ENCODE measurements at places on chromosomes 16 and 17. TPM values are rescaled to one million over a fixed set of nuclear protein-coding genes. Genes with fewer than 3 reads are reported as not detected.
A peak's percentile ranks its signal among the peaks of the same experiment; 100 is the strongest.

Gene KRT15
- 2.6 TPM for polyA plus RNA-seq

Gene PYDC1
- polyA plus RNA-seq, result not detected

Gene AIPL1
- 0.05 TPM for polyA plus RNA-seq

Gene LDHD
- polyA plus RNA-seq, result 8.1 TPM

Gene ZNF821
- polyA plus RNA-seq, result 21.5 TPM

Gene CTF1
- 6.2 TPM for polyA plus RNA-seq

Gene JUP
- 186 TPM for polyA plus RNA-seq

Gene SLC6A2
- polyA plus RNA-seq, result 0.16 TPM

Gene SOST
- 63.6 TPM for polyA plus RNA-seq

Gene CCL1
- not detected for polyA plus RNA-seq

Gene FAM117A
- polyA plus RNA-seq, result 20.0 TPM

Gene WNK4
- polyA plus RNA-seq, result 13.5 TPM

Gene TPSD1
- polyA plus RNA-seq, result 0.21 TPM

GRCh38 chr16:74521691-74522090, 85.2 kb downstream of the GLG1 start:
- no peak for DNase-seq

GRCh38 chr16:63385714-63386432, 1349.6 kb upstream of the CDH8 start:
- DNase-seq, result no peak

- DNase-seq, result no peak
Observed at GRCh38 chr16:69039333-69039941, 66.0 kb upstream of the HAS3 start.

DNA sequence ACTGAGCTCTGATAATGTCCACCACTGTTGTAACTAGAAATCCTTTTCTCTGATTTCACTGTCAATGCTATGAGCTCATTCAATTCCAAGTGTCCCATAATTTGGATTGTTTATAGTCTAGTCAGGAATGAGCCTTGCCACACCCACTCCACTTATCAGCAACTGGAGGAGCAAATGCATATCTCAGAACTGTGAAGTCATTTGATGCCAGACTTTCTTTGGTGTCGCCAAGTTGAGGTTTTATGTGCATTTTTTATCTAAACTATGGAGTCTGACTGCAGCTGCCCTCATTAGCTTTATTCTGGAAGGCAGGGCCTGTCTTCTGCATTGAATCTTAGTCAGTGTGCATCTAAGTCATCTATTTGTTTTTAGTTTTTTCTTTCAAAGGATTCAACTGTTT, 361.3 kb downstream of the PMP22 start:
- DNase-seq, result no peak

GRCh38 chr16:89602273-89602951, 11.0 kb upstream of the DPEP1 start:
- peak; percentile 84 for DNase-seq

DNA sequence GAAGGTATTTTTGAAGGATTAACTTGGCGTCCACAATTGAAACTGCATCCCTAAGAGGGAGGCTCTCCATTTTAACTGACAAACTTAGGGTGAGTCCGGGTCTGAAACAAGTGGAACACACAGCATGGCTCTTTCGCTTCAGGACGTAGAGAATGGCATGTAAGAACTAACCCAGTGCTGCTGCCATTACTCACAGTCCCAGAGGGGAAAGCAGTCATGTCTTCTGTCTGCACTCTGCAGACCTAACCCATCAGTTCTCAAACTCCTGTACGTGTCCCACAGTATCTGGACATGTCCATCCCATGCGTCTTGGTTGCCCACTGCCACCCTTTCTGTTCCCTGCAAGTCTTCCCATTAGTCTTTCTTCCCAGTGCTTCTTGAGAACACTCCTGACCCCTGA, 563 bp downstream of the ST6GALNAC1 start:
- DNase-seq, result no peak

- DNase-seq, result peak; percentile 89
Observed at GRCh38 chr16:29925781-29926710, at the start of gene KCTD13. Gene KCTD13, minus strand, starts transcription at chr16:29926226. Its CDS starts 193 bp downstream, at chr16:29926033.

- DNase-seq, result no peak
Observed at GRCh38 chr17:50361561-50362480, 11.2 kb downstream of the MRPL27 start.

DNA sequence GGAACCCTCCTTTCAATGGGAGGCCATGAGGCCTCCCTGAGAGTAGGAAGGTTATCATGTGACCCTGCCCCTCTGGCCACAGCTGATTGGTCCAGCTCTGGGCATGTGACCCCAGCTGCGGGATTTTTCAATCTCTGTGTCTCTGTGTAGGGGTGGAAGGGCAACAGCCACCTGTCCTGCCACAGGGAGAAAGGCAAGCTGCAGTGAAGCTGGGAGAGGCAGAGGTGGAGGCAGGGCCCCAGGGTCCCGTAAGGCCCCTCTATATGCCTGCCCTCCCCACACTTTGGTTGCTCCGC, 10.9 kb downstream of the DNAAF8 start:
- DNase-seq, result no peak

DNA sequence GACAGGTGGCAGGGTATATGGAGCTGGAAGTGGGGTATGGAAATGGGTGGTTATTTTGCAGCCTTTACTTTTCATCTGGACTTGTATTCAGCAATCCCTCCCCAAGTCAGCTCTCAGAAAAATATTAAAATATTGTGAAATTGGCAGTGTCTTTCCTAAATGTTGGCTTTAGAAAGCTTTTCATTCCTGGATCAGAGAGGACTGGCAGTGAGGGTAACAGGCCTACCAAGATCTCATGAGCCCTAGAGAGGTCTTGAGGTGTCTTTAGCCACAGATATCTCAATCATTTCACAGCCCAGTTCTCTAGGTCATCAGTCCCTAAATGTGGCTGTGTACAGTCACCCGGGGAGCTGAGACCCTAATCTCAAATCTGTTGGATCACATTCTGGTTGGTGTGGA, 22.5 kb downstream of the SLC7A6OS start:
- no peak for DNase-seq

- no peak for DNase-seq
Observed at GRCh38 chr16:85988306-85988705, 89.3 kb downstream of the IRF8 start.

DNA sequence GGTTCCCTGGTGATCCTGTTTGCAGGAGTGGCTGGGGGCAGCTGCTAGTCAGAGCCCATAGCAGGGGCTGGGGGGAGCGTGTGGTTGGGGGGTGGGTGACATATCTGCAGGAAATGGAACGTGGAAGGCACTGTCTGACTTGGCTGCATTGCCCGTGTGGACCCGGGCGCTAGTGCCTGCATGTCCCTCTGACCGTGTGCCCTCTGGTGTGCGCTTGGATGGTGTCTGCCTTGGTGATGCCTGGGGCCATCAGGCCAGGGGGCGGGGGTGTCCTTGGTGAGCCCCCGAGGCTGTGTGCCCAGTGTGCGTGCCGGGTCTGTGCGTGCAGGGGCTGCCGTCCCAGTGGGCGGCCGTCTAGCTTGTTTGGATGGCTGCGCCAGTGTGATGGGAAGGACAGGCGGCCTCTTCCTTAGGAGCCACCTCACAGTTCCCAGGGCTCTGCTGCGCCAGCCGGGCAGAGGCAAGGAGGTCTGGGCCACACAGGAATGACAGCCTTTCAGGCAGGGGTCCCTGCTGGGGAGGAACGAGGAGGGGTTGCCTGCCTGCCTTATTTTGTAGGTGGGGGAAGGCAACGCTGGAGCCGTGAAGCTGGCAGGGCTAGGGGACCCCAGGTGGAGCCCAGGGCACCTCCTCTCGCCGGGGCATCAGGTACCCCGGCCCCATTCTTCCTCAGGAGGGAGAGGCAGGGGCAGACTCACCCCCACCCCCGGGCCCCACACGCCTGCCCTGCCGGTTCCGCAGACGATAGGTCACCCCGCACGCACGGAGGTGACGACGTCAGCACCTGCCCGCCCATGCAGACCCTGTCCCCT, 693 bp downstream of the NDRG4 start:
- DNase-seq, result no peak

DNA sequence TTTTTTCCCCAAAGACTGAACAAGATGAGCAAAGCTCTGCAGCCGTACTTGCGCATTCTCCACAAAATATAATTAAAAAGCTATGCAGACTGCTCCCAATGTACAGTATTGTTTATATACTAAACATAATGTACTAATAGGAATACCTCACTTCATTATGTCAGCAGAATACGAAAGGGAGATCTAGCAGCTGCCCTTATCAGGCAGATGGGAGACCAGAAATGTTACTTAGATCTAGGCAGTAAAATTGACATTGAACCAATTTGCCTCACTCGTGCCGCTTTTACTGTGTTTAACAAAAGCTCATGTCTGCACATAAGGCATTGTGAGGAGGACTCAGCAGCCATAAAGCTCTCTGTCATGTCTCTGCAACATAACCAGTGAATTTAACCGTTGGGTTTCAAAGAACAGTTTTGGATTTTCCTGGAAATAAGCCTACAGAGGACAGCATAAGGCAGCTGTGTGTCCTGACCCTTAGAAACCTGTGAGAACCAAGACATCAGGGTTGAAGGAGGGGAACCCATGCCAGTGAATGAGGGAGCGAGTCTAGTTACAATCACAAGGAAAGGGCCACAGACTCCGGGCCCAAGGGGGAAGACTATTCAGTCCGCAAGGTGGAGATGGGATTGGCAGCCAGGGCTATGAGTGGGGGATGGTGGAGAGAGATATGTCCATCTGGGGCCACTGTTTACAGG, 71.4 kb downstream of the GNAO1 start:
- DNase-seq, result no peak

DNA sequence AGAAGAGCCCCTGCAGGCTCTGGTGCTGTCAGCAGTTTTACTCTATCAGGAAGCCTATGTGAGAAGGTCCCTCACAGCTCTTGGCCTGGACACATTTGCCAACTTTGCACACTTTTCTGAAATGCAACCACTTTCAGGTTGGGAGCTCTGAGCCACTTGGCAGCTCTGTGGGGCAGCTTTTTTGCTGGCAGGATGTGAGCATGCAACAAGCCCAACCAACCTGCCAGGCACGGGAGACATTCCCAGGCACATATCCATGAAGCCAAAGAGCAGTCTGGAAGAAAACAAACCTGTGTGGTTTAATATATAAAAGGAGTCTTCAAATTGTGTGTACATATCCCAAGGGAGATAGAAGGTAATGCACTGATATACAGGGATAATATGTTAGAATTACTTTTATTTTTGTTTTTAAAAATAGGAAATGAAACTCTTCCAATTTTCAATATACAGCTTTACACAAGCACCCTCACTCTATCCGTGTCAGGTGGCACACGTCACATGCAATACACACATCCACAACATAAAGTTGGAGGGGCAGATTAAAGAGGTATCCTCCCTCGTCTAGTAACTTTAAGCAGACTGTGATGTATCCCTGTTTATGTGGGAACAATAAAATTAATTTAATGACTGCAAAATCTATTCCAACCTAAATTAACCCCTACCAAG, 57.4 kb upstream of the COX10 start:
- DNase-seq, result no peak

DNA sequence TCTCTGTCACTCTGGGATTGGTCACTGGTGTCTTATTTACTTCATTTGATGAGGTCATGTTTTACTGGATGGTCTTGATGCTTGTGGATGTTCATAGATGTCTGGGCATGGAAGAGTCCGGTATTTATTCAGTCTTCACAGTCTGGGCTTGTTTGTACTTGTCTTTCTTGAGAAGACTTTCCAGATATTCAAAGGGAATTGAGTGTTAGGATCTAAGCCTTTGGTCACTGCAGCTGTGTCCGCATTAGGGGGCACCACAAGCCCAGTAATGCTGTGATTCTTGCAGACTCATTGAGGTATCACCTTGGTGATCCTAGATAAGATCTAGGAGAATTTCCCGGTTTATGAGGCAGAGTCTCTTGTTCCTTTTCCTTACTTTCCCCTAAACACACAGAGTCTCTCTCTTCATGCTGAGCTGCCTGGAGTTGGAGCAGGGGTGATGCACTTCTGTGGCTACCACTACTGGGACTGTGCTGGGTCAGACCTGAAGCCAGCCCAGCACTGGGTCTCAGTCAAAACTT, 214.7 kb downstream of the SPECC1 start:
- no peak for DNase-seq

- DNase-seq, result no peak
Observed at GRCh38 chr17:6507535-6507934, 48.8 kb downstream of the PITPNM3 start.

- no peak for DNase-seq
Observed at GRCh38 chr17:68314916-68315535, 23.7 kb downstream of the ARSG start.

GRCh38 chr16:2856061-2856670, 1.8 kb downstream of the PRSS22 start:
- DNase-seq, result no peak

DNA sequence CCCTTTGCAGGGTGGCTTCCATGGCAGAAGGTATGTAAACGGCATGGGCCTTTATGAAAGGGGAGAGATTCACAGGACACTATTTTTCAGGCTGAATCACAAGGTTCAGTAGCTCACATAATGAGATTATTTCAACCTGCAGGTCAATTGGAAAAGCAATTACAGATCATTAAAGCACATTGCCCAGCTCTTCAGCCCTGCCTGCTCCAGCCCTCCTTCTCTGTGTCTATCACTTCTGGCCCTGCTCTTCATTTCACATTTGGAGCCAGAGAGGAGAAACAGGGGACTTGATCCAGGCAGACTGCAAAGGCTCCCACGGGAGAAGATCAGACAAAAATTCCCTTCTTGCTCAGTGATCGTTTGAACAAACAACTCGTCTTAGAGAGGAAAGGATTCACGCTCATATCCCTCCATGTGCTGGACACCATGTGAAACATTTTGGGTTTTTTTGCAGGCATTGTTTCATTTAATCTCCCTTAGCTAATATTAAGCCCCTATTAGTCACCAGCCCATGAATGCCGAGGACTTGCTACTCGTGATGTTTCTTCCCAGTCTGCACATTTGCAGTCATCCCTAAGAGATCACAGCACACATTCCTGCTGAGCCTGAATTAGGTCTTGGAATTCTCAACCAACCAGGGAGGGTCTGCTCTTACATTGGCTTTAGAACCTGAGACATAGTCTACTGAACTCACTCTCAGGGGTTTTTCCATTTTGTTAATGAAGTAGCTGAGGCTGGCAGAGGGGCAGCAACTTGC, 443.9 kb upstream of the CCL2 start:
- no peak for DNase-seq

- no peak for DNase-seq
Observed at GRCh38 chr17:2872282-2872681, 76.0 kb downstream of the RAP1GAP2 start.

DNA sequence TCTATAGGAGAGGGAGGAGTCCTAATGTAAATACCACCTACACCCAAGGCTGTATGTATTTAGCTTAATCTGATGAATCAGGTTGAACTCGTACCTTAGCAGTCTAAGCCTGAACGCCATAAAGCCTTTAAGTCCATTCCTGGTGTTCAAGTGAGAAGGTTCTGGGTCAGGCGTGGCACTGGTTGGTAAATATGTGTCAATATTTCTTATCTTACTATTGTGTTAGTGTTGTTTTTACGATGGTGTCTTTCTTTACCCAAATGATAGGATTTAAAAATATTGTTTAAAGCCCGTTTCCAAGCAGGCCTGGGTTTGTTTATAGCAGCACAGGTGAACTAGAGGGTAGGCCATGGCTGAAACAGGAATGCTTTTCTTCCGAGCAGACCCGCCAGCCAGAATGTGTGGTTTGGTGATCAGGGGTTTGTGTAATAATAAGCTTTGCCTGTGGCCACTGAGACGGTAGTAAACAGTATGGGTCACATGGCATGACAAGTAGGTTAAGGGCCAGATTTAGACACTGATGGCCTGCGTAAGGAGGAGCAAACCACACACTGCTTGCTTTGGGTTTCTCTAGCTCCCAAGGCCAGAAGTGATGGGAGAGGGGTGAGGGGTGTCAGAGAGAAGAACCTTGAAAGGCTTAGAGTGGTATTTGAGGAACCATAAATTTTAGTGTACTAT, 3.3 kb downstream of the TMEM94 start:
- no peak for DNase-seq

GRCh38 chr17:78953356-78954350, 26.1 kb downstream of the LGALS3BP start:
- no peak for DNase-seq

Measured in left renal cortex interstitium (tissue), 4 donors.